ENCODE measurements at places on chromosomes 2 and 18.
A peak's percentile ranks its signal among the peaks of the same experiment; 100 is the strongest.

DNA sequence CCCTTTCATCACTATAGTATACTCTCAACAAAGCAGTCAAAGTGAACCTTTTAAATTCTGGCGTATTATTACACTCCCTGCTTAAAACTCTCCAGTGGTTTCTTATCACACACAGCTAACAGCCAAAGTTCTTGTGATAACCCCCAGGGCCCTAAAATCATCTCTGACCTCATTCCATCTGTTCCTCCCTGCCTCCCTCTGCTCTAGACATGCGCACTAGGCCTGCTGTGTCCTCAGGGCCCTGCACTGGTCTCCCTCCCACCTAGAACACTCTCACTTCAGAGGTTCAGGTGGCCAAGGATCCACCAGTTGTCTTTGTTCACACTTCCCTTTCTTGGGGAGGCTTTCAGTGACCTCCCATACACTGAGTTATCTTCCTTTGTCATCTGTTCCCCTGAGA, 603.4 kb downstream of the DSC3 start:
- DNase-seq: no peak

GRCh38 chr2:111118481-111118980, 2.2 kb upstream of the BCL2L11 start:
- DNase-seq: no peak

DNA sequence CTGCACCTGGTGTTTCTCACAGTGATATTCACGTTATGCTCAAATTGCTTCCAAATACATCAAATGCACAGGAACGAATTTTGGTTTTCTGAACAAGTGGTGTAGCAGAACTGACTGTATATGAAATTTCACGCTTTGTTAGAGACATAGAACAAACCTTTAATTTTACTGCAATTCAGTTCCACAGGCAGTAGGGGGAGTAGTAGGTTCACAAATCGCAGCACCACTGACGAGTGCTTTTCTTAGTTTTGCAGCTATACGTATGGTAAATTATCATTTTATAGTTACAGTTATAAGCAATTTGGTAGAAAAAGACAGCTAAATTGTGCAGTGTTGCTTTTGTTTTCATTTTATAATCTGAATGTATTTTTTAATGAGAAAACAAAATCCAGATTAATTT, 113.3 kb downstream of the KIAA1328 start:
- DNase-seq: no peak

- DNase-seq: no peak
Observed at GRCh38 chr2:29583548-29584156, 337.7 kb downstream of the ALK start.

DNA sequence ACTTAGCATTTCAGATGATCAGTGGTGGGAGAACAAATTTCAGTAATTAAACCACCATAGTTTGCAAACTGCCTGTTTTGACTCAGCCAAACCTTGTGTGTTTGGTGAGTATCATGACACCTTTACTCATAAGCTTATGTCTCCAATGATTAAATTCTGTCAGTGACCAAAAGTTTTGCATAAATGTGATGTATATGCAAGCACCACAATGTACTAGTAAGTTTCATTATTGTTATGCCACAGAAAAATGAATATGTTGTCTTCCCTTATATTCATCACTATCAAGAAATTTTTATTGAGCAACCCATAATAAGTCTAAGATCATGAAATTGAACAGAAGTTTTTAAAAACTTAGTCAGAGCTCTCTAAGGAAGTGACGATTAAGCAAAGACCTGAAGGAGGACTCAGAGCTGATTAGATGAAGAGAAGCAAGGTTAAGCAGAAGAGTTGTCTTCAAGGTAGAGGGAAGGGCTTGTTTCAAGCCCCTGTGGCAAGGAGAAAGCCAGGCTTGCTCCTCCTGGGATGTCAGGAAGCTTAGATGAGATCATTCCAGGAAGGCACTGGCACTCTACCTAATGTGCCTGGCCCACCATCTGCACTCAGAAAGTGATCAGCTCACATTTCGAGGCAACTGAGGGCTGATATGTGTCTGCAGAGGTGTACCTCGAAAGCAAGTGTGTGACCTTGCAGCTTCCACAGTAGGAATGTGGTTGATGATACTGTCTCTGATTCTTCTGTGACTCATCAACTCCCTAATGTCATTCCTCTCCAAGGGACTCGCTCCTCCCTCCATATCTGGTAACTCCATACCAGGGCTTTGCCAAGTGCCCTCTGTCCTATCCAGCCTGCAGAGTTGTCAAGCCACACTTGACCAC, 54.7 kb downstream of the KCTD18 start:
- DNase-seq: no peak

- DNase-seq: no peak
Observed at GRCh38 chr2:182827182-182827879, 39.1 kb downstream of the FRZB start.

- DNase-seq: no peak
Observed at GRCh38 chr2:175786471-175787124, 215.5 kb downstream of the LNPK start.

DNA sequence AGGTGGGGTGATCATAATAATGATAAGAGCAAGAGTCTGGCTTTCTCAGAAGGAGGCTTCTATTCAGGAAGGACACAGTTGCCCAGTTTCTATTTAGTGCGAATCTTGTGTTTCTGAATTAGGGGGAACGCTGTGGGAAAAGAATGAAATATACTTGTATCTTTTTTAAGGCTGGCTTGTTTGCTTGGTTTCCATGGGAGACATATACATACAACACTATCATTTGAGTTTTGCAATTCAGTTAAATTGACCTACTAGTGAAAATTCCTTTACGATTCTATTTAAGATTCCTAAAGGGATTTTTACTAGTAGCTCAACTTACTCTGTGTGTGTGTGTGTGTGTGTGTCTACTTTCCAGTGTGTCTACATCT, 24.7 kb upstream of the ANKRD62 start:
- no peak for DNase-seq

GRCh38 chr2:74186038-74186437, 7.4 kb upstream of the MOB1A start:
- peak; percentile 21 for DNase-seq

DNA sequence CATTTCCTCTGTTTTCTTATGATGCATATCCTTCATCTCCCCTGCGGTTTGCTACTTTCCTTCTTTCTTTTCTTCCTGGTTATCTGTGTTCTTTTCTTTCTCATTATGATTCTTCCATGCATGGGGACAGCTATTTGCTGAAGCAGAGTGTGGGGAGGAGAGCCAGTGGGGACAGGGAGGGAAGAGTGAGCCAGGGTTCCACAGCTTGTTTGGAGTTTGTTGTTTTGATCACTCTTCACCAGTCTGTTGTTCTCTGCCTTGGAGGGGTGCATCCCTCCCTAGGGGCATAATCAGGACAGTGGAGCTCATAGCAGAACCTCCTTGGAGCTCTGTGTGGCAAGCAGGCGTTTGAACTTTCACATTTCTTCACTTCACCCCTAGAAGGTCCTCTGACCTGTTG, 68.0 kb downstream of the ADAM23 start:
- DNase-seq: no peak

DNA sequence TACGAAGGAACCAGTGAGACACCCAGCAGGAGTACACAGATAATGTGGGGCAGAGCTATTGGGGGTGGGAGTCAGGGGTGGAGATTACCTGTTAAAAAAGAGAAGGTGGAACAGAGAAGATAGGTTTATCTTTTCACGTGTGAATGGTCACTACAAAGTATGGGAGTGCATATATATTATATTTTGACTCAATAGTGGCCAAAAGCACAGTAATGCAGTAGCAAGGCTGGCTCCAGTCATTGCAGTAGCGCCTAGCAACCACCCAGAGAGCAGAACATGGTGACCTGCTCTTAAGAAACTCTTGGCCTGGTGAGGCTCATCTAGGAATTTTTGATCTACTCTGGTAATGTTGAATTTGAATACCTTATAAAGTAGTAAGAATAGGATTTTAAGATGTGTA, 1.0 kb downstream of the IMPACT start:
- DNase-seq: no peak

GRCh38 chr2:207490441-207490840, 39.3 kb upstream of the CREB1 start:
- DNase-seq: no peak

- no peak for DNase-seq
Observed at GRCh38 chr18:54330768-54331548, 26.7 kb downstream of the STARD6 start.

- DNase-seq: no peak
Observed at GRCh38 chr2:46362667-46363012, 65.4 kb downstream of the EPAS1 start.

DNA sequence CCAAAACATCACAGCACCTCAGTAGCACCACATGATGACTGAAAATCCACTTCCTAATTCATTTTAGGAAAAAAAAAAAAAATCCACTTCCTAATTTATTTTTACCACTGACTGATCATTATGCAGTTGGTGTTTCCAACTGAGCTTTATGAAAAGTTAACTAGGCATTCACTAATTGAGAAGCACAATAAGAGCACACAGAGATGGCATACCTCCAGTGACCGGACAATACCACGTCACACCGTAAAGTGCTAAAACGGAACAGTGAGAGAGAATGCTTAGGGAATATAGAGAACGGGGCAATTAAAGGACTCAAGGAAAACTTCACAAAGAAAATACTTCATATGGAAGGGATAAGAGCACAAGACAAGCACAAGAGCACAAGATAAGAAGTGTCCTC, 212.5 kb downstream of the NBAS start:
- DNase-seq: no peak

GRCh38 chr18:10524507-10525370, 1.1 kb upstream of the NAPG start:
- no peak for DNase-seq

DNA sequence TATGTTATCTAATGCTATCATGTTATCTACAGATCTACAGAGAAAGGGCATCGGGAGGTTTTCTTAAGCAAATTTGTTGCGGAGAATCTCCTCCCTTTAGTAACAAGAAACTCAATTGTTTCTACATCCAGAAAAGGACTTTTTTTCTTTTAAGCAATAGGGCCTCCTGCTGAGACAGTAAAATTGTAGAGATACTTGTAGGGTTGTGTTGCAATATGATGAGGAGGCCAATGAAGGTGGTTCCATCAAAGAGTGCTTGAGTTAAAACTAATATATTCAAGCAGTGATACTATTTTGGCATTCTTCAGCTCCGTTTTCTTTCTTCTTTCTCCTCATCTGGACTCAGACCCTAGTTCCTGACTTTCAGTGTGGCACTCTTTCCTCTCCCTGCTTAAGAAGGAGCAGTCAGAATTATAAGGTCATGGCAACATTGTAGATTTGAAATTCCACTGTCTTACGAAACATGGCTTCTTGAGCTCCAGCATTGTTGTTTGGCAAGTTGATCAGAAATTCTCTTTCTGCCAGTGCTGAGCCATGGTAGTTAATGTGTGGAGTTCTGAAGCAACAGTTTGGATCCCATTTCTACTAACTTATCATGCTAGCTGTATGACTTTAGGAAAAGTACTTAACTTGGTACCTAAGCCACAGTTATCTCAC, 202.0 kb upstream of the SLC14A2 start:
- DNase-seq: no peak

GRCh38 chr2:53212576-53212975, 555.0 kb upstream of the CHAC2 start:
- no peak for DNase-seq

- DNase-seq: no peak
Observed at GRCh38 chr18:25053466-25053865, 298.5 kb downstream of the ZNF521 start.

GRCh38 chr18:26746826-26747475, 118.6 kb downstream of the AQP4 start:
- no peak for DNase-seq

DNA sequence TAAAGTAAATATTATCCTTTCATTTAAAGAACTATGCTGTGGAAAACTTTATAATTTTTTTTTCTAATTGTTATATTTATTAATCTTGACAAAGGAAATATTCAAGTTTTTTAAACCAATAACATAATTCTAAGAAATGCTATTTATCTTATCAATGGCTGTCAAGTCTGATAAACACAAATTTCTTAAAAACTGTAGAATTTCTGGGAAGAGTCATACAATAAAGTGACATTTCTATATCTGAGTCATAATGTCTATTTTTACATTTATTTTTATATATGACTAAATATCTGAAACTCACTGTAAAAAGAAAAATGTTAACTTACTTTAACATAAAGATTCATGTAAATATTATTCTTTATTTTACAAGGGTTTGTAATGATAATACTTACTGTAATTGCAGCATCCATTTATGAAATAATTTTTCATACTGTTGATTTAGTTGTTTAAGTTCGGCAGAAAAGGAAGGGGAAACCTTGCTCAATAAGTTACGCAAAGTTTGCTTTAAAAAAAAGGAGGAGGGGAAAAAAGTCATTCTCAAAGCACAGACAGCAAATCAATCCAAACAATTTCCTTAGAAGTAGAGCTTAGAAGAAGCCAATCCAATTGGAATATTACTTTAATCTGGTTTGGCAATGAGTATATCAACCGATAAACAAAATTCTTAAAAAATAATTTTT, 32.4 kb downstream of the ORC2 start:
- DNase-seq: no peak

GRCh38 chr18:33282142-33282541, 158.4 kb downstream of the CCDC178 start:
- no peak for DNase-seq

DNA sequence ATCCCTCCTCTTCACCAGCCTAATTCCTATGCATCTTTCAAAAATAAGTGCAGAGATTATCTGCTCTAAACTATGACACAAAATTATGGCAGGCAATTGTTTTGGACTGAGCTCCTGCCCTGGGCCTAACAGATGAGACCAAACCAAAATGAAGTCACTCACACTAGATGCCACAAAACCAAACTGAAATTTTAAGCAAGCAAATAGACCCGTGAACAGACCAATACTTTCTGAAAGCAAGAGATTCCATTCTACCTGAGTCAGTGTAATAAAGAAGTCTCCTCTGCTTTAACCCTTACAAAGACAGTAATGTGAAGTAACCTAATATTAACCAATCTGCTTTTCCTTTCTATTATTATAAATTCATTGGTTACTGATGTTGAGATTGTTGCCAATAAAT, 84.3 kb downstream of the RIT2 start:
- DNase-seq: no peak

All from stimulated activated CD4-positive, alpha-beta T cell treated with anti-CD3 and anti-CD28 coated beads, Interleukin-4, amount 100 ng/mL, for 1 hour (primary cell).